HT-29 (cell line): ENCODE measurements at places on chromosomes 7 and 10. TPM values are rescaled to one million over a fixed set of nuclear protein-coding genes. Genes with fewer than 3 reads are reported as not detected.
A peak's percentile ranks its signal among the peaks of the same experiment; 100 is the strongest.

DNA sequence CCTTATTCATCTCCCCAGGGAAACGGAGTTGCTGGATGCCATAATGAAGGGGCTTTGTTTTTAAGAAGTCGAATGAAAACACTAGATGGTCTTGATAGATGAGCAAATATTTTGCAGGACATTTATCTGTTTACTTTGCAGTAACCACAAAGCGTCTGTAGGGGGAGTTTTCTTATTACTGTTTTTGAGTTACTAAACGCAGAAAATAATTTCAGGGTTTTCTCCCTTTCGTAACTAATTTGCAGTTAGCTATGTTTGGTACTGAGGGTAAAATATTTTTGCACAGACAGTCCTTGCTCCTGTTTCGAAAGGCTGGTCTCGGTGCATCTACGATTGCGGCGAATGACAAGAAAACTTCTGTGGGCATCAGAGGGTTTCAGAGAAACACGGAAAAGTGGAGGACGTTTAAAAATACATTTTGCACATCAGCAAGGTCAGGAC lies 505.6 kb upstream of the MKI67 start:
- DNase-seq, result peak; percentile 17

DNA sequence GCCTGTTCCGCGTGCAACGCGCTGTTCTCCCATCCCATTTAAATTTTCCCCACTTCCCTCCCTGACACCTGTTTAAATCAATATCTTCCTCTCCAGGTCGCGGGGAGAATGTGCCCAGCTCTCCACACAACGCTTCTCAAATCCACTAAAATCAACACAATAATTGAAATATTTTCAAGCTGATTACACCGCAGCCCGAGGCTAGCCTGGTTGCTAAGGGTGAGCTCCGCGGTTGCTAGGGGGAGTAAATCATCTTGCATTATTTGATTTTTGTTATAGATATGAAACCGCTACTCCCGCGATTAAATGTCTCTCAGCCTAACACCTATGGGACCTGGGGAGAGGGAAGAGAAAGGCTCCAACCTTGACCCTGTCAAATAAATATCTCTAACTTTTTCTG lies 36.2 kb downstream of the UNCX start:
- DNase-seq, result no peak

DNA sequence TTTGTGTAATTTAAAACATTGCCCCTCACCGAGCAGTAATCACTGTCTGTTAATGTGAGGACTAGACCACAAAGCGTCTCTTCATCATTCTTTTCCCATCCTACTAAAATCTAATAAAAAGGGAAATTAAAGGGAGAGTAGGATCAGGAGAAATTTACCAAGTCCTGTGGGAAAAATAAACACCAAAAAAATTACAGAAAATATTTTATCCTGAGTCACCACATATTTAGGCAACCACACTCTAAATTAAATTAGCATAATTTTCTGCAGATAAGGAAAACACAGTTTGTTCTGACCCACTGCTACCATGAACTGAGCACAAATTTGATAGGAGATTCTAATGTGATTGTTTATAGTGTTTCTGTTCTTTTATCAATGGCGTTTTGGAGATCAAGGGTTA lies 49.3 kb downstream of the CCDC6 start:
- no peak for DNase-seq

DNA2 gene
- 8.9 and 10.3 TPM in 2 replicates for total RNA-seq

MEOX2 gene
- total RNA-seq, result not detected in 2 replicates

EGFR gene
- 28.1 and 30.4 TPM in 2 replicates for total RNA-seq
